ENCODE measurements at places on chromosomes 5 and 9. TPM values are rescaled to one million over a fixed set of nuclear protein-coding genes. Genes with fewer than 3 reads are reported as not detected.

The CTNND2 gene
- 10.5 TPM for polyA plus RNA-seq

The RLN2 gene
- polyA plus RNA-seq: not detected

The GLRA1 gene
- not detected for polyA plus RNA-seq

The RANBP6 gene
- polyA plus RNA-seq: 33.3 TPM
